ENCODE measurements at places on chromosomes 3 and 15.
A peak's percentile ranks its signal among the peaks of the same experiment; 100 is the strongest.

- DNase-seq = no peak
Measured at GRCh38 chr15:67006083-67007065, 59.0 kb upstream of the SMAD3 start.

- peak; percentile 83 for DNase-seq
Measured at GRCh38 chr3:8341821-8342247, 159.8 kb upstream of the LMCD1 start.

GRCh38 chr3:108673988-108674661, 83.1 kb downstream of the RETNLB start:
- no peak for DNase-seq

DNA sequence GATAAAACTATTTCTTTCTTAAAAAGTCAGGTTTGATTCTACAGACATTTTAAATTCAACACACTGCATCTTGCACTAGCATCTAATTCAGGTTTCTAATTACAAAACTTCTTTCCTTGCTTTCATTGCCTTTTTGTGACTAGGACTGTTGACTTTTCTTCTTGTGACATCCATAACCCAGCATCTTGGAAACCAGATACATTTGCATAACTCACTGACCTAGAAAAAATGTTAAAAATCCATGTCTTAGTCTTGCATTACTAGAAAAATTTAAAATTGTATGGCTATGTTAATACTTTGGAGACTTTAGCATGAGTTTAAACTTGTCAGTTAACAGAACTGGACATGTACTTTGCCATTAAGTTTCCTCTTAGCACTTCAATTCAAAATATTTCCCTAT, 72.7 kb downstream of the DTWD1 start:
- no peak for DNase-seq

DNA sequence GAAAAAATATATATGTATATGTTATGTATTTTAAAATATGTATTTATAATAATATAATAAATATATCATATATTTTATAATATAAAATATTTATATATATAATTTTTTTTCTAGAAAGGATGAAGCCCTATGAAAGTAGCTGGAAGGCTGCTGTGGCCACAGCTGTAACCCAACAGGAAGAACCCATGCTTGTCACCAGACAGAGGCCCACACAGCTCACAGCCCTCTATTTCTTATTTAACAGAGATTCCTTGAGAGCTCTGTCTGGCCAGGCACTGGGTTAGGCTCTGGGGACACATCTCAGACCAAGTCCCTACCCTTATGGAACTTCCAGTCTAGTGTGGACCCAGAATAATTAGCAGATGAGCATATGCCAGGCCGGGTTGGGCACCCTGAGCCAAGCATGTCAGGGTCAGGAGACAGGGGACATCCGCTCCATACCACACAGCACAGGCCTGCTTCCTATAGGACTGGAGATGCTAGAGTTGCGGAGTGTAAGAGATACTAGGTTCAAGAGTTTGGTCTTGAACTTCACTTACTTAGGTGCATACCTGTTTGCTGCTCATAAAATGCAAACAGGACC, 20.5 kb downstream of the MGLL start:
- no peak for DNase-seq

DNA sequence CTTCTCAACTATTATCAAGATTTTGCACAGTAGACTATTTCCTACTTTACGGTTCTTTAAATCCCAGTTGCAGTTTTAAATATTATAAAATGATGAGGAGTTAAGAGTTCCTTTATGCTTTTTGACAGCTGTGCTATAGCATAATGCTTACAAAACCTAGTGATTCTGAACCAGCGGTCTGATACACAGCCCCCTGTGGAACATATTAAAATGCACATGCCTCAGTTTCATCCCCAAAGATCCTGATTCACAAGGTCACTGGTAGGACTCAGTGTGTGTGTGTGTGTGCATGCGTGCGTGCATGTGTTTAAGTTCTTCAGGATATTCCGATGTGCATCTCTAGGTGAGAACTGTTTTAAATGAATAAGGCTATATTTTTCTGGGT, 330.1 kb upstream of the TPM1 start:
- no peak for DNase-seq
